T-helper 2 cell treated with Interferon-gamma antibody and Interleukin-4, amounts not matched to agents 100 ng/mL and 5 ng/mL, for 36 hours (primary cell): ENCODE measurements at places on chromosomes 1 and 21. TPM values are rescaled to one million over a fixed set of nuclear protein-coding genes. Genes with fewer than 3 reads are reported as not detected.

The CD84 gene
- total RNA-seq = 40.8 and 43.9 TPM in 2 replicates

The NPPA gene
- total RNA-seq = not detected in 2 replicates

The PLXNA2 gene
- 0.39 and 0.89 TPM in 2 replicates for total RNA-seq

The SYPL2 gene
- total RNA-seq = not detected in 2 replicates

The FCER1G gene
- total RNA-seq = 2.5 and 3.1 TPM in 2 replicates

The DDAH1 gene
- 0.05 TPM in 1 of 2 replicates, not detected in the other for total RNA-seq

The FMO4 gene
- total RNA-seq = 1.3 and 2.0 TPM in 2 replicates

The AQP10 gene
- total RNA-seq = not detected in 2 replicates

The SPATA6 gene
- 0.27 and 0.52 TPM in 2 replicates for total RNA-seq

The OR2L5 gene
- not detected in 2 replicates for total RNA-seq

The MAD2L2 gene
- 59.0 and 60.2 TPM in 2 replicates for total RNA-seq

The RXRG gene
- not detected in 2 replicates for total RNA-seq
